Brain (organoid and tissue), 16 donors: ENCODE measurements at places on chromosomes 2 and 18.

DNA sequence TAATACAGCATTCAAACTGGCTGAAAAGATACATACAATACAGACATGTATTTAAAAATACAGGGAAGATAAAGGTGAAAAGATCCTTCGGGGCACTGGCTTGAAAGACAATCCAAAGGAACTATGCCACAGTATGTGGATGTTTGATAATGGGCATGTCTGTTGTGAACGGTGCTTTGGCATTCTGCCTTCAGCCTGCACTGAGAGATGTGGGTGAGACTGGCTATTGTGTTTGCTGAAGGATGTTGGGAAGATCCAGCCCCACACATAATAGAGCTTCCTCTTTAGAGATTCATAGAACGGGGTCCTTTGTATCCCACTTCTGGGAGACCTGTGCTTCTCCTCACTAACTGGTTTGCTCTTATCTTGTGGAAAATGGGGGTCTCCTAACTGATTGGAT is 65.1 kb upstream of the CXCR4 start:
- DNase-seq, result peak; percentile 54

DNA sequence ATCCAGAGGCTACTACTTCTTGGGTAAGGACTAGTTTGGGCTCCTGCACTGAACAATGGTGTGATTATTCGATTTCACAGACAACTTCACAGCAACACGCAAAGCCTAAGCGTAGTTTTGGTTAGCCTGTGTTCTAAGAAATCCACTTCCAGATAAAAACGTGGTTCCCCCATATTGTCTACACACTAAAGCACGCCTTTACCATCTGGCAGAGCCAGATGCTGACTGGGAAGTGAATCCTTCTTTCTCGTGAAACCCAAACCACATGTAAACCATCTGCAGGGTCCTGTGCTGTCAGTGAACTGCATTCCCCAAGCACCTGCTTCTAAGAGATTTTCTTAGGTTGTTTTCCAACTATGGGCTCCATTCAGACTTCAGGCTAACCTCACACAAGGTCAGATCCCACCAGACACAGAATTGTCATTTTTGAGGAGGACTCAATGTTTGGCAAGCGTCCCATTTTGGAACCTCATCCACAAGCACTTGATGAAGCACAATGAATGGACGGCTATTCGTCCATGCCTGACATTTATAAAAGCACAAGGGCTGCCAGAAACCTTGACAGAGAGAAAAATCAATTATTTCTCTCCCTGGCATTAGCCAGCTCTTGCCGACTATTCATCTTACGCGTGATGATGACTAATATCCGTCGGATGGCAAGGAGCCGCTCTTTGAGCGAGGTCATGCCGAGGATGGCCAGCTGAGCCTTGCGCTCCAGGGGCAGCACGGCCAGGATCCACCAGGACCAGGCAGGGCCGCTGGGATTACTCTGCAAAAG is 38.4 kb downstream of the LONRF2 start:
- no peak for DNase-seq

- no peak for DNase-seq
These were observed 18.0 kb upstream of the FAP start for GRCh38 chr2:162261032-162261945.

- no peak for DNase-seq
These were observed 13.7 kb upstream of the RMDN2 start for GRCh38 chr2:37911296-37911873.
